ENCODE measurements at places on chromosomes 1 and 21.
A peak's percentile ranks its signal among the peaks of the same experiment; 100 is the strongest.

DNA sequence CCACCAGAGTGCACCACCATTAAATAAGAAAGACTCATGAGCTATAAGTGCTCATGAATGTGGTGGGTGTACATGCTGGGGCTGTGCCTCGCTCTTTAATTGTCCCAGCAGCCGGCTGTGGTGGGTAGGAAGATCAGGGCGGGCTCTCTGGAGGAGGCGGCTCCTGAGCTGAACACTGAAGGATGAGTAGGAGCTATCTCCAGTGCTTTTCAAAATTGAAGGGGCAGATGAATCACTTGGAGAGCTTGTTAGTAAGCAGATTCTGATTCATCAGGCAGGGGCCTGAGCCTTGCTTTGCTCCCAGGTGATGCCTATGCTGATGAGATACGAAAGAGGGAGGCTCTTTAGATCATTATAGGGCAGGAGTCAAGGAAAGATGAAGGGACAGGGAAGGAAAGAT lies 54.1 kb downstream of the ETS2 start:
- no peak for DNase-seq

GRCh38 chr1:20194757-20195461 lies 8.6 kb upstream of the PLA2G2C start:
- DNase-seq: peak; percentile 72

- no peak for DNase-seq
These were observed 5.7 kb downstream of the KCNN3 start for GRCh38 chr1:154864189-154864975.

DNA sequence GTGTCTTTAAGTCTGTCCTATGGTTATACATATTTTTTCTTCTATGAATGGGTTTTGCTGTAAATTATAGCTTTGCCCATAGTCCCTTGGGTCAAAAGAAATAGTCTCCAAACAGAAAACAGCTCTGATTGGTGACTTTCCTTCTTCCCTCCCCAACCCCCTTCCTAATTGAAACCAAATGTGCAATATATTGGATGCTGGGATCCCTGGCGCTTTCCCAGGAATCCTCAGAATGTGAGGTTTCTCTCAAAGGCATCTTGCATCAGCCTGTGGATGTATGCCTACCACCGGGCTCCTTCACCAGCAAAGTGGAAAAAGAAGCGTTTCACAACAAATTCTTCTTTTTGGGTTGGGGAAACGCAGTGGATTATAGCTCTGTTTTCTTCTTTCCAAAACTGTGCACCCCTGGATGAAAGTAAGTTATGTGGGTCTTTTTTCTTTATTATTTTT lies at the start of gene DDR2:
Gene DDR2, plus strand, starts transcription at position 248 of the 450 bp plus-strand sequence. CDS start 86,600 bp downstream, outside the sequence.
- no peak for DNase-seq

DNA sequence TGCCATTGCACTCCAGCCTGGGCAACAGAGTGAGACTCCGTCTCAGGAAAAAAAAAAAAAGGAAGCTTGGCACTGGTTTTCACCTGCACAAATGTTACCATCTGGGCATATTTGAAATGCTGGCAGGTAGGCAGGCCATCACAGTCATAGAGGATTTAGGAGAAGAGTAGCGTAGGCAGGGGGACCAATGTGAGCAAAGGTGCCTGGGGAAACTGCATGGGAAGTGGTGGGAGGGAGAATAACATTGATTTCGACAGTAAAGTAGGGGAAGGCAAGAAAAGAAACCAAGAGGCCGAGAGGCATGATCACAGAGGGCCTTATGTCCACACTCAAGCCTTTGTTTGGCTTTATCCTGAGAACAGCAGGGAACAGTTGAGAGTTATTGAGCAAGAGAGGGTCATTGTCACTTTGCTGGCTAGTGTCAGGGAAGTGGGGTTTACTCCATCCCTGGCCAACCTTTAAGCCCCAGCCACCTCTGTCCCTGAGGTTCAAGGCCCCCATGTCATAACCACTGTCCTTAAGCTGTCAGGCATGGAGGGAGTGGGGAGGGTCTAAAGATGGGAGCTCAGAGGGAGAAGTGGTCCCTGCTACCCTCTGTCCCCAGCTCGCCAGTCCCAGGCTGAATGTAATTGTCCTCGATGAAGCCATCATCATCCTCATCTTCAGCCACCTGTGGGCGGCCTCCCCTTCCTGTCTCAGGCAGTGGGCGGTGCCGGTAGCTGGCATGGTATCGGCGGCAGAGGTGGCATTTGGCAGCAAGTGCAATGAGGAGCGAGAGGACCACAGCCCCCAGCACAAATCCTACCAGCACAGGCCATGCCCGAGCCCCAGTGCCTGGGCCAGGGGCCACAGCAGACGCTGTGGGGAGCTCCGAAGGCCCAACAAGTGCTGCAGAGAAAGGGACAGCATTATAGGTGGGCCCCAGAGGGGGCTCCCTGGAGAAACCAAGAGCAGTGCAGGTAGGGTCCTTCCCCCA lies 2.9 kb downstream of the C1orf210 start:
- no peak for DNase-seq

DNA sequence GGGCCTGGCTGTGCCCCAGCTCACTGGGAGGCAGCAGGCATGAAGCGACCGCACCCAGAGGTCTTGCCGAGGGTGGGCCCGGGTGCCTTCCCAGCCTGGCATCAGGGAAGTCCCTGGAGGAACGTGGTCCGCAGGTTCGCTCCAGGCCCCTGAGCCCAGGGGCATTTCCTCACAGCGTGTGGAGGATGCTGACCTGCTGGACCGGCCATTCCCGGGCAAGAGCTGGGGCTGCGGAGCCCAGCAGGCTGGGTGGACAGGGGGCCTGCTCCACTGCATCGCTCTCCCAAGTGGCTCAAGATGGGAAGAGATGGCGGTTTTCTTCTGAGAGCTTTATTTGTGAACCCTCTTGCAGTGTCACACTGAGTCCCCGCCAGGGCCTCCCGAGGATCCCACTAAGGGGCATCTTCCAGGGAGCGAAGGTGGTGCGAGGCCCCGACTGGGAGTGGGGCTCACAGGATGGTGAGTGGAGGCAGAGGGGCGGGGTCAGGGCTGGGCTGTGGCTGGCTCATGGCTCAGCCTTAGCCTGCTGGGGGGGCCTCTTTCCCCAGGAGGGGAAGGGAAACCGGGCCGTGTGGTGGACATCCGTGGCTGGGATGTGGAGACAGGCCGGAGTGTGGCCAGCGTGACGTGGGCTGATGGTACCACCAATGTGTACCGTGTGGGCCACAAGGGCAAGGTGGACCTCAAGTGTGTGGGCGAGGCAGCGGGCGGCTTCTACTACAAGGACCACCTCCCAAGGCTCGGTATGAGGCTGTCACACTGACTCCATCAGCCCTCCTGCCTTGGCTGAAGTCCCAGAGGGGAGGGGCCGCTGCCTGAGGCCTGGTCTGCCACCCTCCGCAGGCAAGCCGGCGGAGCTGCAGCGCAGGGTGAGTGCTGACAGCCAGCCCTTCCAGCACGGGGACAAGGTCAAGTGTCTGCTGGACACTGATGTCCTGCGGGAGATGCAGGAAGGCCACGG lies 7.2 kb upstream of the MMP23B start:
- DNase-seq: no peak

DNA sequence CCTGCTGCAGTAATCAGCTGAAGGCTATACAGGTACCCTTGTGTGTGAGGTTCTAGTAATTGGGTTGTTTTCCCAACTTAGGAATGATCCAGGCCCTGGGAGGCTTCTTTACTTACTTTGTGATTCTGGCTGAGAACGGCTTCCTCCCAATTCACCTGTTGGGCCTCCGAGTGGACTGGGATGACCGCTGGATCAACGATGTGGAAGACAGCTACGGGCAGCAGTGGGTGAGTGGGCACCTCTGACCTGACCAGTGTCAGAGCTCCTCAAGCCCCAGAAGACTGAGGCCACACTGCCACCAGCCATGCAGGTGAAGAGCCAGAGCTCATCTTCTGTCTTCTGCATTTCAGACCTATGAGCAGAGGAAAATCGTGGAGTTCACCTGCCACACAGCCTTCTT lies 27.7 kb downstream of the ATP1A1 start:
- DNase-seq: no peak

GRCh38 chr1:44631647-44632539 lies 42.4 kb downstream of the TMEM53 start:
- peak; percentile 76 for DNase-seq

- peak; percentile 41 for DNase-seq
These were observed 500 bp downstream of the EPHA10 start for GRCh38 chr1:37764414-37764825.

DNA sequence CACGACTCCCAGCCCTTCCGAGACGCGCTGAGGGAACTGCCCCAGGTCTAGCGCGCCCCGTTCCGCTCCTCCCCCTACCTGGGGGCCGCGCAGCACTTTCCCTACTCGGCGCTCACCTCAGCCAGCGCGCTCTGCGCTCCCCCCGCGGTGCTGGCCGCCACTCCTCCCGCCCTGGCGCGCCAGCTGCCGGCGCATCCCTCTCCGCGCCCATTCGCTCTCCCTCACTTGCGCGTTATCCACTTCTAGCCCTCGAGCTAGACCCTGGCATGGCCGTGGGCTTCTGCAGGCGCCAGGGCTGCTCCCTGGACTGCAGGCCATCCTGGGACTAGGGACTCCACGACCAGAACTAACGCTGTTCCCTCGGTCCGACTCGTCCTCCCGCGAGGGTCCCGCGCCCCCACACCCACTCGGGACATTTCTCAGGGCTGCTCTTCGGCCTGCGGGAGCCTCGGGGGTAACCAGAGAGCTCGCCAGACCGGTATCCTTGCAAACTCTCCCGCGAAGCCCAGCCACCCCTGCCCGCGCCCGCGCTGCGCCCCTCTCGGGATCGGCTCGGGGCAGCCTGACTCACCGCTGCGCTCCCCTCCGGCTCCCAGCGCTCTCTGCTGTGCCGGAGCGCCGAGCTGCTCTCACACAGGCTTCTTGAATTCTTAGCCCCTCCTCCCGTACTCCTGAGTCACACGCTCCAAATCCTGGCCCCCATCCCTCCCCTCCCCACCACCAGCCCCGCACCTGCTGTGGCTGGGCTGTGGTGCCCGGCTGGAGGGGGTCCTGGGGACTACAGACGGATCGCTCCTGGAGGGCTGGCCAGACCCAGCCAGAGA lies at the start of gene NGF:
Gene NGF, minus strand, starts transcription at position 617 of the 824 bp plus-strand sequence. CDS start 51,454 bp downstream, outside the sequence.
- no peak for DNase-seq

DNA sequence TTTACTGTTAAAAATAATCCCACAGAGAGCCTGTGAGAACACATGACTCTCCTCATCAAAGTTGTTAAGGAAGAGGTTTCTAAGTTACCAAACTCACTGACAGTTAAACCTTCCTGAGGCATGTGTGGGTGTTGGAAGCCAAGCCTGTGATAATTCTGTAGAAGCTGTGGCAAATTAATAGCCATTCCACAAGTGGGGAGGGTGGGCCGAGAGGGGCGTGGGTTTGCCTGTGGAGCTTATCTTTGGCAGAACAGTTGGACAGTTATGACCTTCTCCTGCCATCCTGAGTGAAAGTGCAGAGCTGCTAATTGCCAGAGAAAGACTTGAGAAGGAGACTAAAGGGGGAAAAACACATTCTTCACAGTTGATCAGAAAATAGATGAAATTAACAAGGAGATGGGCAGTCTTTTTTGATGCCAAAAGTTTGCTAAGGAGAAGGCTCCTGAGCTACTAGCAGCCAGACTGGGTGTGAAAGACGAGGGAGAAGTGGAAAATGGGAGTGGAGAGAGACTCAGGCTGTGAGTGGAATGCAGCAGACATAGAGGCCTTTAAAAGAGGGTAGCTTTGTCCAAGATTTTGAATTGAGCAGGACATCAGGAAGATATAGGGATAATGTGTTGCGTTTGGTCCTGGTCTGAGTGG lies 1.6 kb upstream of the PLA2G2C start:
- peak; percentile 28 for DNase-seq

- peak; percentile 75 for DNase-seq
These were observed 27.2 kb downstream of the XCL1 start for GRCh38 chr1:168603501-168604110.

DNA sequence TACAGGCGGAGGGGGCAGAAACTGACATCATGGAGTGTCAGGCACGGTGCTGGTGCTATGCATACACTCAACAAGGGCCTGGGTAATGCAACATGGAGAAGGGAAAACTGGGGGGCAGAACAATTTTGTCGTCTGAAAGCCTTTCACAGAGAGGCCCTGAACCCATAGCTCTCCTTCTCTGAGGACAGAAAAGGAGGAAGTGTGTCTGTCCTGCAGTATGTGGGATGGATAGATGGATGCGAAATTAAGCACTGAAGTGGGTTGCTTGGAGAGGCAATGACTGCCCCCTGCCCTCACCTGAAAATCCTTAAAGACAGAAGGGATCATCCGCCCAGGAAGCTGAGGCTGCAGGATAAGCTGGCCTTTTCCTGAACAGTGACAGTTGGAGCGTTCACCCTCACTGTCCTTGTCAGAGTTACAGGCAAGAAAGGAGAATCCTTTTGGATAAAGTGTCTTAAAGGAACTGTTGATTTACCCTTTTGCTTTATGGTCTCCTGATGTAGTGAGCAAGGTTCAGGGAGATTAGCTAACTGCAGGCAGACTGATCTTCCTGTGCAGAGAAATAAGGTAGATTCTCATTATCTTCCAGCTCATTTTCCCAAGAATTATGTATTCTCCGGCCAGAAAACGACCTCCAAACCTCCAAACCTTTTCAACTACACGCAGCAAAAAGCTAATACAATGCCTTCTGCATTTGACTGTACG lies 1.6 kb upstream of the FAM20B start:
- no peak for DNase-seq

- no peak for DNase-seq
These were observed 33.7 kb downstream of the AADACL4 start for GRCh38 chr1:12677565-12677964.

DNA sequence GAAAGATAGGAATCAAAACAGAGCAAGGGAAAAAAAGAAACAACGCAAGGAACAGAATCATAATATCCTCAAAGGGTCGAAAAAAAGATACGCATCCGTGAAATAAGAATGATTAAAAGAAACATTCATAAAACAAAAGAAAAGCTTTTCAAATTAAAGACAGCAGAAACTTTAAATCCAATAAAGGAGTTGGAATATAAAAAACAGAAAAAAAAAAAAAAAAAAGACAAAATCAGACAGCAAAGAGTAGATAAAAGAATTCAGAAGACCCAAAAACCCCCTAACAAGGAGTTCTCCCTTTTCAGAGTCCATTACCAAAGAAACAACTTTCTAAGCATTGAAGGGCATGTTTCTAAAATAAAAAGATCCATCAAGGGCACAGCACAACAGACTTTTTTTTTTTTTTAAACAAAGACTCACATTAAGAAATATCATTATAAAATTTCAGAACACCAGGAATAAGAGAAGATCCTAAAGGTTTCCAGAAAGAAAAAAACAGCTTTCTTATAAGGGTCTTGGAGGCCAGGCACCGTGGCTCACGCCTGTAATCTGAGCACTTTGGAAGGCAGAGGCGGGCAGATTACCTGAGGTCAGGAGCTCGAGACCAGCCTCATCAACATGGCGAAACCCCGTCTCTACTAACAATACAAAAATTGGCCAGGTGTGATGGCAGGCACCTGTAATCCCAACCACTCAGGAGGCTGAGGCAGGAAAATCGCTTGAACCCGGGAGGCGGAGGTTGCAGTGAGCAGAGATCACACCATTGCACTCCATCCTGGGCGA lies 44.7 kb downstream of the ENAH start:
- no peak for DNase-seq

Measured in Kasumi-1 (cell line).